GM12864 (cell line): ENCODE measurements at places on chromosomes 4 and X.
A peak's percentile ranks its signal among the peaks of the same experiment; 100 is the strongest.

GRCh38 chr4:157992038-157992705 lies 180.7 kb downstream of the GASK1B start:
- DNase-seq = no peak

- no peak for DNase-seq
These were observed 459.7 kb upstream of the GALNTL6 start for GRCh38 chr4:171353535-171353934.

DNA sequence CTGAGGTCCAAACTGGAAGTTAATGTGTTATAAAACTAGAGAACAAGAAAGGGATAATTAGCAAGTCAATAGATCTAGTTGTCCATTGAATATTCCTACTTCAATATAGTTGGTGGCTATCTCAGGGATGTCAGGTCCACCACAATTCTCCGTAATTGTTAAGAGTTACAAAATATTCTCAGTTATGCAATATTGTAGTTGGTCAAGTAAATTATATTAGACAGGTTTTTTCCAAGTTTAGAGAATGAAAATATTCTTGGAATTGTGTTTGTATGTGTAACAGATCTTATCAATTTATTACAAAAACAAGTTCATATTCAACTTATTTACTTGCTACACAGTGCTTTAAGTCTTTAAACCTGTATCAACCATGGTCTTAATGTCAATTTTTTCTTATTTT lies 547.4 kb downstream of the SPRY1 start:
- DNase-seq = no peak

GRCh38 chrX:24100713-24101112 lies 46.0 kb downstream of the EIF2S3 start:
- DNase-seq = no peak

DNA sequence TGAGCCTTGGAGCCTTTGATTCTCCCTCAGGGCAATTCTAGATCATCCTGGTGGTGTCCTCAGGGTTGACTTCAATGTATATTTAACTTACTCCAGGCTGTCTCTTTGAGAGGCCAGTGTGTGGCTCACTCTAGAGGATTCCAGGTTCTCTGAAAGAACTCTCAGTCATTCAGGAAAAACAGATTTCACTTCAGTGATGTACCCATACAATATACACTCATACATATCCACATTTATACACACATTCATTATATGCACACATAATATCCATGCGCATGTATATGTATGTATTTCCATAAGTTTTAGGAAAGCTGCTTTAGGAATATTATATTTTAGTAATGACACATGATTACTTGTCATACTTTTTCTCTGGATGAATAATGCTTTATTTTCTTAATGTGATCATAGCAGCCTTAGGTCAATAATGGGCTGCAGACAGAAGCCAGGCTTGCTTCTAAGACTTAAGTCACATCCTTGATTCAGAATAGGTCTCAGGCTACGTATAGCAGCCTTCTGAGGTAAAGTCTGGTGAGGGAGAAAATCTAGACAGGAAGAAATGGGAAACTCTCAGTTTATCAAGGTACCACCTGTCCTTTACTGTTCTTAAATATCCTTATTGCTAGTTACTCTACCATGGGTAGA lies 397.0 kb downstream of the GPAT3 start:
- DNase-seq = no peak

GRCh38 chrX:2445662-2446623 lies 54.8 kb downstream of the DHRSX start:
- DNase-seq = no peak

DNA sequence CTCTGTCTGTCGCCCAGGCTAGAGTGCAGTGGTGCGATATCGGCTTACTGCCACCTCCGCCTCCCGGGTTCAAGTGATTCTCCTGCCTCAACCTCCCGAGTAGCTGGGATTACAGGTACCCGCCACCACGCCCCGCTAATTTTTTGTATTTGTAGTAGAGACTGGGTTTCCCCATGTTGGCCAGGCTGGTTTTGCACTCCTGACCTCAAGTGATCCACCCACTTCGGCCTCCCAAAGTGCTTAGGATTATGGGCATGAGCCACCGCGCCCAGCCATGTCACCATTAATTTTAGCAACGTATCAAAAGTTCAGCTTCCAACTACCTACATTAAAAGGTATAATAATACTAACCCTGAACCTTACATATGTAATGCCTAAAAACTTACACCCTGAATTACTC lies 940 bp upstream of the UTP3 start:
- no peak for DNase-seq

- DNase-seq = no peak
These were observed 16.8 kb downstream of the PF4 start for GRCh38 chr4:73964862-73965611.

- no peak for DNase-seq
These were observed 49.5 kb upstream of the GC start for GRCh38 chr4:71833232-71833900.

DNA sequence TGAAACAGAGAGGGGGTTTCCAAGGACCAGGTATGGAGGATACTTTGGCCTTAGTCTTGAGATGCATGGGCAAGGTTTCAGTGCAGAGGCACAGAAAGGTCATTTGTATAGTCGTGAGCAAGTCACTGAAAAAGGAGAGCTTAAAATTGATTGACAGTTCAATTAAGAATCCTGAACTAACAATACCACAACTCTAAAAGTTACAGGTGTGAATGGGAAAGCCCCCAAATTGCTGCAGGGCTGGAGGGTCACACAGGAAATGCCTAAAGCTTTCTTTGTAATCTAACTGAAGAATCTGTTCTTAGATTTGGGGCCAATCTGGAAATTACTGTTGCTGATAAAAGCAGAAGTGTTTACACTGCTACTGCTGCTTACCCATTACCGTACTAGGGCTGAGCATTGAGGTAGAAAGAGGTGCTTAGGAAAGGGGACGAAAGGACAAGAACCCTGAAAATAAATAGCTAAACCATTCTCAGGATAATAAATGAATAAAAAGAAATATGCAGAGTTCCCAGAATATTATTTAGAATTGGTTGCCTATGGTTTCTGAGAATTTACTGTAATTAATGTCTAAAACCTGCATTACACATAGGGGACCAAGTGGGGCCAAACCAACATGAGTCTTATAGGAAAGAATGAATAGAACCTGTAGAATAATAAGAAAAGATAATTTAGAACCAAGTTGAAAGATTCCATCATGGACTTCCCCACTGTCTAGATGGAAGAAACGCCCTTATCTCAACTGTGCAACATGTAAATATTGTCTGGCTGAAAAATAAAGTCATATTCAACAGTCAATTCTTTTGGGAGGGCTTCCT lies 91.9 kb upstream of the PPP1R2C start:
- peak; percentile 47 for DNase-seq

- DNase-seq = no peak
These were observed 44.6 kb upstream of the SORCS2 start for GRCh38 chr4:7147661-7148310.

GRCh38 chrX:31506360-31506759 lies 434.5 kb upstream of the FTHL17 start:
- no peak for DNase-seq

DNA sequence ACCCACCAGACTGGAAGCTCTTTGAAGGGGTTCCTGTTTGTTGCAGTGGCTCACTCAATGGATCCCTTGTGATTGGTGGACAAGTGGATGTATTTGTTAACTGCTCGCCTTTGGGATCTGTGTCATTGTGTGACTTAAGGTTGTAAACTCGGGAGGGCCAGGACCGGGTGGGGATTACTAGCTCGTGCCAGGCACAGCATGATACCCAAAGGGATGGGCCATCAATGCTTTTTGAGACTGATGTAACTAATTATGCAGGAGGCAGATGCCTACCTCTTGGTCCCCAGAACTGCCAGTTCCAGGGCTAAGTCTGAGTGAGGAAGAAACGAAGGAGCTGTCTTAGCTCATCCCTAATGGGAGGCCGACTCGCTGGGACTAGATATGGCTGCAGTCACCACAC lies 27.7 kb downstream of the UTP14A start:
- DNase-seq = no peak

DNA sequence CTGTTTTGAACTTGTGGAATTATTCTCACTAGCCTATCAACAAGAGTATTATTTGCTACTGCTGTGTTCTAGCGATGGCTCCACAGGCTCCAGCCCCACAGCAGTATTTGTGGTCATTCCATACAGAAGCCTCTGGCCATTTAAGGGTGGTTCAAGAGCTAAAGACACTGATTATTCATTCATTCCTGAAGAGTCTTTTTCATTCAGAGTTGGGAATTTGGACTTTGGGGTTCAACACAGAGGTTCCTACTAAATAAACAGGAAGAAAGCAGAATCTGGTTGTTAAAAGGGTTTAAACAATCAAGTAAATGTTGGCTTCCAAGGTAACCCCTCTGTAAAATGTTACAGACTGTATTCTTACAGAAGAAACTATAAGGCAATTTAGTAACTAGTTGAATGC lies 4.3 kb upstream of the MBNL3 start:
- DNase-seq = no peak

DNA sequence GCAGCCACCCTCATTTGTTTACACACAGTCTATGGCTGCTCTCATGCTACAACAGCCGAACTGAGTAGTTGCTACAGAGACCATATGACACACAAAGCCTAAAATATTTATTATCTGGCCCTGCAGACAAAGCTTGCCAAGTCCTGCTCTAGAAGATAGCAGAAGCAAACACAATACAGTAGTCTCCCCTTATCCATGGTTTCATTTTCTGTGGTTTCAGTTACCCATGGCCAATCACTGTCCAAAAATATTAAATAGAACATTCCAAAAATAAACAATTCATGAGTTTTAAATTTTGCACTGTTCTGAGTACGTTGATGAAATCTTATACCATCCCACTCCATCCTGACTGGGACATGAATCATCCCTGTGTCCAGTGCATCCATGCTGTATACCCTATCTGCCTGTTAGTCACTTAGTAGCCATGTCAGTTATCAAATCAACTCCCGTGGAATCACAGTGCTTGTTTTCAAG lies 40.2 kb upstream of the ZNF81 start:
- DNase-seq = no peak

- DNase-seq = no peak
These were observed 163.2 kb downstream of the ANK2 start for GRCh38 chr4:113212613-113213012.

DNA sequence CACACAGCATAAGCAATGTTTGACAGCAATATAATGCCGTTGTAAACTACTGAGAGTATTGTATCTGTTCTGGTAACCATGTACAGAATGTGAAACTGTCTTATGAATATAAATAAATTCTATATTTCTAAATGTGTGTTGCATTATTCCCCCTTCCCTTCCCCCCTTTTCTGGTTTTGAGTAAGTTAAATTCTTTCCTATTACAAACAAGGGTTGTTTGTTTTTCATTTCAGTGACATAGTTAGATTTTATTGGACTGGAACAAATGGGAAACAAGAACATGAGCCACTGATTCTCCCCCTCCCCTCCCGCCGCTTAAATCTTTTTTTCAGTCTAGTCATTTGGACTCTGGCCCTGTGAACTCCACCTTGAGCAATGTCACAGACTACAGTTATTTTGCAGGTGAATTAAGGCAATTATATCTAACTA lies 69.8 kb downstream of the GPAT3 start:
- peak; percentile 21 for DNase-seq

DNA sequence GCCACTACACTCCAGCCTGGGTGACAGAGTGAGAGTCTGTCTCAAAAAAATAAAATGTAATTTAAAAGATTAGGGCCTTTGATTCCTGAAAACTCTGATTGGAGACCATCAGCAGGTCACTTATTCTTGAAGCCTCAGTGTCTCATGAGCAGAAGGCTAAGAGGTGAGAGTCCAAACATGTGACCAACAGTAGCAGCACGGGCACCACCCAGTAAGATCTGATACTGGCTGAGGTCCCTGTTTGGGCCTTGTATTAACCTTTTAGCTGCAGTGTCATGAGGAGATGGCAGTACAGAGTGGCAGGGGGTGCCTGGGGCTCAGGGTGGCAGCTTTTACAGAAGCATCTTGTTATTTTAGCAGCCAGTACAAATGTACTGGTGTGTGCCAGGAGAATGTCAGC lies 89.3 kb downstream of the FHDC1 start:
- DNase-seq = no peak

DNA sequence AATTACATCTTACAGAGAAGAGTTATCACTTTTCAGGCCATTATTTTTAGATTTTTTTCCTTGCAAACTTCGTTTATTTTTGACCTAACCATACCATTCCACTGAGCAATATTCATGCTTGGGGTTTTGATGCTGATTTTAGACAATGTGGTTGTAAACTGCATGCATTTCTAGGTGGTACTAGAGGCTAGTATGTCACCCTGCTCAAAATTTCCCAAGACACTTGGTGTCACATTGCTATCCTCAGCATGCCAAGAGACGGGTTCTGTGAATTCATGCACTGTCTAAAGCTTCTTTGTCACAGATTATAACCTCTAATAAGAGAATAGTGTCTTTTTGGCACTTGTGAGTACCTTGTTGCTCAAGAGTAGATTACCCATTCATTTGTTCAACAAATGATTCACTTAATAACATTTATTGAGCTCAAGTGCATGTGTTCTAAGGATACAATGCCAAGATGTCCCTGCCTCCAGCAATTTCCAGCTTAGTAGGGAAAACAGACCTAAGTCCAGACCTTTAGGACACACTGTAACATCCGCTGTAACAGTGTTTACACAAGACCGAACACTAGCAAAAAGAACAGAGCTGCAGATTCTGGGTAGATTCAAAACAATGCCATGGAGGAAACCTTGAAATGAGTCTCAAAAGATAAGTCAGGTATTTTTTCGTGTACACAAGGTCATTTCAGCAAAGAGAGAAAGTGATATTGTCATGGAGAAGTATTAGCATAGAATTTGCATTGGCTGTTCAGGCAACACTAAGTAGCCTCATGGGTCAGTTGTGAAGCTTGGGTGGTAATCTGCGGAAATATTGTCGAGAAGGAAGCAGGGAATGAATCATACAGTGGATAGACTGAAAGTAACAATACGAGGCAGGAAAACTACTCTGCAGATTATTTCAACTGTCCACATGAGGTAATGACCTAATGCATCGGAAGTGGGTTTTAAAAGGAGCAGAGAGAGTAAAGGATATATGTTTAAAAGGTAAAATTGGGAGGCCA lies 515.1 kb upstream of the ZFP42 start:
- DNase-seq = no peak

DNA sequence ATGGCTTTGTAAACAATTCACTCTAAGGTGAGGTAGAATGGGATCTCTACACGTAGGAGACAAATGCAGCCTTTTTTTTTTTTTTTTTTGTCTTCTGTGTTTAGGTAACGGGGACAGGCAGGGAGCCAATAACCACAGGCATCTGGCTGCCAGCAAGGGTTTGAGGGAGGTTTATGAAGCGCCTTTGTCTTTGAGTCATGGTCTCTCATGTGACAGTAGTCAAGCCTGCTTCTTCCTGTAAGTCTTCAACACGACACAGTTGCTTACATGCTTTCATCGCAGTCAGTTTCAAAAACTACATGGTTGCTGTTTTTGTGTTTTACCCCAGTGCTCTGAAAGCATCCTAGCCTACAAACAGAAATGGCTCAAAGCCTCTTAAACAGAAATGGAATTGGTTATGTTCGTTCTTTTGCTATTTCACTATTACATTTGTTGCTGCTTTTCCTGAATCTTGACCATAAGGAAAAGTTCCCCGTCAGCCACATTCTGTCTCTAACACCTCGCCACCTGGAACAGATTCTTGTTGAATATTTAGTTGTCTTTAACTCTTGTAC lies 127.8 kb upstream of the METTL14 start:
- DNase-seq = no peak

GRCh38 chr4:3434881-3435685 lies 6.7 kb upstream of the HGFAC start:
- no peak for DNase-seq
